Activated naive CD8-positive, alpha-beta T cell treated with anti-CD3 and anti-CD28 coated beads, Interleukin-2, amount 10 ng/mL, durations not matched to agents 7 days and 5 days (primary cell): ENCODE measurements at places on chromosomes 16 and 17. TPM values are rescaled to one million over a fixed set of nuclear protein-coding genes. Genes with fewer than 3 reads are reported as not detected.
A peak's percentile ranks its signal among the peaks of the same experiment; 100 is the strongest.

Gene CA7
- not detected for total RNA-seq

GRCh38 chr16:2686912-2687507, 4.7 kb downstream of the KCTD5 start:
- no peaks in the 10 kb centered on the region for H3K27me3 ChIP-seq
- peaks cover 20% of the 10 kb centered on the region for H3K4me1 ChIP-seq
- H3K4me3 ChIP-seq = peak overlapping the region; percentile 82
- peak overlapping the region; percentile 91 for H3K27ac ChIP-seq
- H3K36me3 ChIP-seq = peaks cover 3% of the 10 kb centered on the region

GRCh38 chr17:9098242-9098825, 77.0 kb downstream of the NTN1 start:
- H3K4me3 ChIP-seq = no peak overlapping the region
- no peaks in the 10 kb centered on the region for H3K4me1 ChIP-seq
- H3K36me3 ChIP-seq = no peaks in the 10 kb centered on the region
- H3K27me3 ChIP-seq = peaks cover 5% of the 10 kb centered on the region
- no peak for DNase-seq

GRCh38 chr17:43171586-43172487, 823 bp downstream of the NBR1 start:
- H3K4me3 ChIP-seq = no peak overlapping the region
- no peaks in the 10 kb centered on the region for H3K27me3 ChIP-seq
- peaks cover 32% of the 10 kb centered on the region for H3K4me1 ChIP-seq
- peak; percentile 34 for DNase-seq

- H3K36me3 ChIP-seq = no peaks in the 10 kb centered on the region
- peaks cover 10% of the 10 kb centered on the region for H3K4me1 ChIP-seq
- peak overlapping the region; percentile 40 for H3K27ac ChIP-seq
Measured at GRCh38 chr17:77579682-77580081, 378.8 kb upstream of the TNRC6C start.

- H3K4me1 ChIP-seq = peaks cover 38% of the 10 kb centered on the region
- DNase-seq = no peak
- peaks cover 7% of the 10 kb centered on the region for H3K27me3 ChIP-seq
Measured at GRCh38 chr17:39674702-39675389, 6.6 kb downstream of the PNMT start.

DNA sequence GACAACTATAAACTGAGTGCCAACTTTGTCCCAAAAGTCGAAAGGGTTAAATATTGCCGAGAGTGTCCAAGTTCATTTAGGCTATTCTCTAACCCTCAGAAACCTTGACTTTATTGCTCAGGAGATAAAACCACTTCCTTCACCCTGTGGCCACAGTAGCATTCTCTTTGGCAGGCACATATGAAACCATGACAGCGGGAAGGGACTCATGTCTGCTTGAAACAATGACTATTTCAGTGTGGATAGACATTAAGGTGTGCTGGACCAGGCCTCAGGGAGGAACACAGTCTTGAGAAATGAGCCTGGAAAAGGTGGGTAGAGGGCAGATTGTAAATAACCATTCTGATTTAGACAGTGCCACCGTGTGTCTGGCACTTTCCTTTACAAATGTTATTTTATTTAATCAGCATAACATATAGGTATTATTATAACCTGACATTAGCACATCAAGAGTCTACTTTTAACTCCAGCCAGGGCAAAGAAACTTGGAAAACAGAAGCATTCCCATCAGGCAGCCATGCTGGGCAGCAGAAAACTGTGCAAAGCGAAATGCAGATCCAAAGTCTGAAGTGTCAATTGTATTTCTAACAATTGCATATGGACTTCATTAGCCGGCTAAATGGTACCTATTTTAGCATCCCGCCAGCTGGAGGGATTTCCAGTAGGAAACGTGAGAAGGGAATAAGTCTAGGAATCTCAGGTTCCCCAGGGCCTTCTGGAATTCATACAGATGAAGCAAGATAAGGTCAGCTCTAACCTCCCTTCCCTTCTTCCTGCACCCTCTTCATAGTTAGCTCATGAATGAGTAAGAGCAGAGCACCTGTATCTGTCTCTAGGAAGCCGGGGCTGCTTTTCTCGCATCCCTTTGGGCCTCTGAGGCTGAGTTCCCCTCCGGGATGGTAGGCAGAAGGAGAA, 212.8 kb upstream of the ELAC2 start:
- no peaks in the 10 kb centered on the region for H3K36me3 ChIP-seq
- H3K4me1 ChIP-seq = no peaks in the 10 kb centered on the region
- H3K27ac ChIP-seq = no peak overlapping the region
- DNase-seq = no peak
- no peak overlapping the region for H3K4me3 ChIP-seq
